ENCODE measurements at places on chromosomes 7 and 10.

- no peak for DNase-seq
Observed at GRCh38 chr7:96061009-96061408, 260.9 kb downstream of the SLC25A13 start.

GRCh38 chr7:151339651-151340382 is 1.8 kb upstream of the NUB1 start:
- no peak for DNase-seq

DNA sequence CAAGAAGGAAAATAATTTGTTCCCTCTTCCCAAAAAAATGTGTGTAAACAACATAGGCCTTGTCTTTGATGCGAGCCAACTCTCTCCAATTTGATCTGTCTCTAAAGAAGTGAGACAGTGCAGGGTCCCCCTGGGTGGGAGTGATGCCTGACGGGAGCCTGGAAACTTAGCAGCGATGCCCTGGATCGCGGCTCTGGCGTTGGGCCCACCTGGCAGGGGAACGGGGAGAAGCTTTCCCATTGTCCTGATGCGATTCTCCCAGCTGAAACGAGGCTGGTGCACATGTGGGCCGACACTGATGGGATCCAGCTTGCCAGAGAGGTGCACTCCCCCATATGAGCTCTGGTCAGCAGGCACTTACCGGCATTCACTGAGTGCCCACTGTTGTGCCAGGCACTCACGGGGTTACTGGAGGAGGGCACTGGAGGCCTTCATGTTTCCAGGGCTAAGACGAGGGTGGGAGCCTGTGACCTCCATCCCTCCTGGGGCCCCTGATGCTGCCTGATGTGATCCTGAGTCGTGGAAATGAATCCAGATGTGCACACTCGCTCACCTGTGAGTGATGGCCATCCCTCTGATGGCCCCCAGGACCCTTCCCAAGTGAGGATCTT is 132.8 kb downstream of the PTPN20 start:
- DNase-seq, result no peak

DNA sequence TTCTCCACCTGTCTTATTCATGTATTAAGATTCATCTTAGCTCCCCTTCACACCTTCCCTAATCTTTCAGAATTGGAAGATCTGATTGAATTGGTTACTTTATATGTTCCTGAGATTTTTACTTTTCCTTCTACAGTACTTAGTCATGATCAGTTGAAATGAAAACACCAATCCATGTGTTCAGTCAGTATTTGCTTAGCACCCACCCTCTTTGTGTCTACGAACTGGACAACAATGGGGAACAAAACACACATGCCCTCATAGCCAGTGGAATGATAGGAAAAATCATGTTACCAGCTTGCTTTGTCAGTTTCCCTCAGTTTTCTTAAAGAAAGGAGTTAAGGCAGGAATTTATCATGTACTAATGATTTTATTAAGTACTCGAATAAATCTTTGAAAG is 2.0 kb downstream of the MASTL start:
- no peak for DNase-seq

DNA sequence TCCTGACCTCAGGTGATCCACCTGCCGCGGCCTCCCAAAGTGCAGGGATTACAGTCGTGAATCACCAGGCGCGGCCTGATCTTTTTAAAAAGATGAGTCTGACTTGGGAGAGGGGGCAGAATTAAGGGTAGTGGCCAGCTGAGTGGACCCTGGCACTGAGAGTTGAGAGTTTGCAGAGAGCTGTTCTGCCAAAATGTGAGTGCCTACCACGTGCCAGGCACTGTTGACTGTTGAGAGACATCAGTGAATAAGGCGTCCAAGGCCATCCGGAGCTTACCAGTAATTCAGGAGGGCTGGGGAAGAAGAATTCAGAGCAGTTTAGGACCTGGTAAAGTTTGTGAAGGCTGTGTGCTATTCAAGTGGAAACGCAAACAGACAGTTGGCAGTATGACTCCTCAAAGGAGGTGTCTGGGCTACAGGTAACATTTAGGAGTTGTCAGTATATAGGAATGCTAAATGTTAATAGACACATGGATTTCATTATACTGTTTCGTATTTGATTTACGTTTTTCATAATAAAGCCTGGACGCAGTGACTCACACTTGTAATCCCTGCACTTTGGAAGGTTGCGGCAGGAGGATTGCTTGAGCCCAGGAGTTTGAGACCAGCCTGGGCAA is 1.5 kb downstream of the NIPSNAP2 start:
- DNase-seq, result no peak

Data from T1000 (cell line).